ENCODE measurements at places on chromosomes 7 and 10.

DNA sequence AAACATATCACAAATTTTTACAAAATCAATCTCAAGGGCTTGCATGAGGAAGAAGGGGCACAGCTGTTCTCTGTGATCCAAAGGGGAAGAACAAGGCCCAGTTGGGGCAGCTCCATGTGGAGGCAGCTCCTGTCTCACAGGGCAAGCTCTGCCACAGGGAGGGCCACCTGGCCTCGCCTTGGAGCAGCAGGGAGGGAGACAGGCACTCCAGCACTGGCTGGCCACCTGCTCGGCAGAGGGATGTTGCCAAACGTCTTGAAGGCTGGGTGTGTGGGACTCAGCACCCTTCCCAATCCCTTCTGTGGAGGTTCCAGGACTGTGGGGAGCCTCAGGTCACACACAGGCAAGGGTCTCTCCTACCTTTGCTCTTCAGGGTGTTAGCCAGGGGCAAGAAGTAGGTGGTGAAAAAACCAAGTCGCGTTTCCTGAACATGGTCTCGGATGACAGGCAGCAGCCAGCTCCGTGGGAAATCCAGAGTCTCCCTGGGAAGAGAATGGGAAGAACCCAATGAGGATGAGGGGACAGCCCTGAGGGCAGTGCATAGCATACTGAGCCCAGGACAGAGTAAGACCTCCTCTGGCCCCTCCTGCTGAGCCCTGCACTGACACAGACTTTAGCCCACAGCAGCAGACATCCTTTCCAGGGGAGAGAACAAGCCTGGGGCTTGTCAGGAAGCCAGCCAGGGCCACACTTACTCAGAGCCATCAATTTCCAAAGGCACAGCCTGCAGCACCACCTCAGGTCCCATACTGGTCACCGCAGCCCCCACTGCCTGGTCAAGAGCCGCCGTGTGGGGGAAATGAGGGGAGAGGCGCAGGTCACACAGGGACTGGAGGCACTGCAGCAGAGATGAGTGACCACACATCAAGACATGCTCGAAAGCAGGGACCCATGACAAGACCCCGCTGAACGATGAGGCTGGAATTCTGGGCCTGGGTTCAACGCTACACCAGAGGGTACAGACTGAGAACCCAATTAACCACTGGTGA, 21.9 kb downstream of the RRP12 start:
- no peak for DNase-seq

GRCh38 chr7:146208492-146208891, 91.9 kb downstream of the CNTNAP2 start:
- DNase-seq, result no peak

DNA sequence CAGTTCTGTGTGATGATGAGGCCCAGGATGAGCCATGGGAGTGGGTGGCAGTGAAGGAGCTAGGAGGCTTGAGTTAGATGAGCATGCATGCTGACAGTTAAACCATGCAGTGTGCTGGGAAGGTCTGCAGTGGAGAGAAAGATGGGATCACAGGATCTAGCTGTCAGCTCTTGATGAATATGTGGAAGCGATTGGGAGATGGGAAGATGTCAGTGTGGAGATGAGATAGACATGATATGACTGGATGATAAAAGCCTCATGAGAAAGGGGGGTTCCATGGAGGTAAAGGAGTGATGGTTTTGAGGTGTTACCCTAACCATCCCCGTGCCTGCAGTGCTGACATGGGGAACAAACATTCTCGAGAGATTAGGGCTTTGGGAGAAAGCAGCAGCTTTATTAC, 165.0 kb upstream of the CTBP2 start:
- no peak for DNase-seq

GRCh38 chr7:50703654-50704053, 79.0 kb downstream of the GRB10 start:
- DNase-seq, result no peak

DNA sequence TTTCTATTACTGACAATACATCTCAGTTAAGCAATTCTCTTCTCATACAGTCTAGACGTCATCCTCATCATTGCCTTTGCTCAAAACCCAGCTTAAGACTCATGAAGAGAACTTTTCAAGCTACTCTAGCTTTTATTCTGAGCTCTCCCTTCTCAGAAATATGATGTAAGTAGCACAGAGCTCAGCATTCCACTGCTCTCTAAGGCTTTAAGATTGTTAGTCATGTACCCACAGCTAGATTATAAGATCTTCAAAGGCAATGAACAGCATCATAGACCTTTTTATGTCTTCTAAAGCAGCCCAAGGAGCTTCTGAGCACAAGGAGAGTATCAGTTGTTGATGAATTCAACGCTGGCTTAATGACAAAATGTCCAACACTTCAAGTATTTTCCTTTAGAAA, 119.3 kb downstream of the NRP1 start:
- no peak for DNase-seq

- DNase-seq, result no peak
Measured at GRCh38 chr10:72025400-72025799, 61.2 kb downstream of the CHST3 start.

- peak; percentile 85 for DNase-seq
Measured at GRCh38 chr10:97498841-97499560, at the start of gene UBTD1. TSS of gene UBTD1 (plus strand) at chr10:97498924. CDS start at chr10:97499204, 280 bp downstream.

- no peak for DNase-seq
Measured at GRCh38 chr7:155252444-155252887, 45.2 kb upstream of the INSIG1 start.

DNA sequence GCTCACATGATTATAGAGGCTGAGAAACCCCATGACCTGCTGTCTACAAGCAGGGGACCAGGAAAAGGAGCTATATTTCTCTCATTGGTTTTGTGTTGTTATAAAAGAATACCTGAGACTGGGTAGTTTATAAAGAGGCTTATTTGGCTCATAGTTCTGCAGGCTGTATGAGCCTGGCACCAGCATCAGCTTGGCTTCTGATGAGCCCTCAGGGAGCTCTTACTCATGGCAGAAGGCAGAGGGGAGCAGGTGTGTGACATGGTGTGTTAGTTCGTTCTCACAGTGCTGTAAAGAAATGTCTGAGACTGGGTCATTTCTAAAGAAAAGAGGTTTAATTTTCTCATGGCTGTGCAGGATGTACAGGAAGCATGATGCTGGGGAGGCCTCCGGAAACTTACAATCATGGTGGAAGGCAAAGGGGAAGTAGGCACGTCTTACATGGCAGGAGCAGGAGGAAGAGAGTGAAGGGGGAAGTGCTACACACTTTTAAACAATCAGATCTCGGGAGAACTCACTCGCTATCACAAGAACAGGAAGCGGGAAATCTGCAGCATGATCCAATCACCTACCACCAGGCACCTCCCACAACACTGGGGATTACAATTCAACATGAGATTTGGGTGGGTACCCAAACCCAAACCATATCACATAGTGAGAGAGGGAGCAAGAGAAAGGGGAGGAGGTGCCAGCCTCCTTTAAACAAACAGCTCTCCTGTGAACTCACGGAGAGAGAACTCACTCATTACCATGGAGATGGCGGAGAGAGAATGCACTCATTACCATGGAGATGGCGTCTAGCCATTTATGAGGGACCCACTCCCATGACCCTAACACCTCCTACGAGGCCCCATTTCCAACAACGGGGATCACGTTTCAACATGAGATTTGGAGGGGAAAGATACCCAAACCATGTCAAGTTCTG, 133.4 kb downstream of the JCAD start:
- DNase-seq, result no peak

DNA sequence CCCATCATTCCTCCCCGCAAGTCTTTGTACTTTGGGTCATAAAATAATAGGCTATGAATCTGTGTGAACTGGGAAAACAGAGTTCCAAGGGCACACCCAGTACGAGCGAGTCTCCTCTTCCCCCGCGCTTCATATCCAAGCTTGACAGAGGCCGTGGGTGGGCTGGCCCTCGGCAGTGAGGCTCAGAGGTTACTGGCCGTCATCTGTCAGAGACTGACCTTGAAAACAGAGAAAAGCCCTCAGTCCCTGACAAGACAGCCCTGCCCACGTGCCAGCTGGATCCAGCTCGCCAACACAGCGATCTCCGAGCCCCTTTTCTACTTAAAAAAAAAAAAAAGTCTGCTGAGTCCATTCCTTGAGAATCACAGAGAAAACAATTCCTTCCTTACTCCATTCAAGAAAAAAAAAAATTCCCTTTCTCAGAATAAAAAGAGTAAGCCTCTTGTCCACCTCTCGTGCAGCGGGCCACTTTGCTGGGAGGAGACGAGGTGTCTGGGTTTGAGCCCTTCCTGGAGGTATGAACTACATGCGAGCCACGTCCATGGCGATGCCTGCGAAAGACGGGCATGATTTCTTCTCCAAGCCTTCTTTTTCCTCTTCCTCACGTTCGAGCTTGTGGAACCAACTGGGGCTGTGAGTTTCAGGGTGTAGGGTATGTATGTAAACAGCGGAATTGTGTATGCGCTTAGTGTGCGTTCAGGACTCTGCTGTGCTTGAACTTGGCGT, 744 bp upstream of the BICC1 start:
- no peak for DNase-seq

- DNase-seq, result no peak
Measured at GRCh38 chr7:7122701-7123281, 59.6 kb upstream of the C1GALT1 start.

DNA sequence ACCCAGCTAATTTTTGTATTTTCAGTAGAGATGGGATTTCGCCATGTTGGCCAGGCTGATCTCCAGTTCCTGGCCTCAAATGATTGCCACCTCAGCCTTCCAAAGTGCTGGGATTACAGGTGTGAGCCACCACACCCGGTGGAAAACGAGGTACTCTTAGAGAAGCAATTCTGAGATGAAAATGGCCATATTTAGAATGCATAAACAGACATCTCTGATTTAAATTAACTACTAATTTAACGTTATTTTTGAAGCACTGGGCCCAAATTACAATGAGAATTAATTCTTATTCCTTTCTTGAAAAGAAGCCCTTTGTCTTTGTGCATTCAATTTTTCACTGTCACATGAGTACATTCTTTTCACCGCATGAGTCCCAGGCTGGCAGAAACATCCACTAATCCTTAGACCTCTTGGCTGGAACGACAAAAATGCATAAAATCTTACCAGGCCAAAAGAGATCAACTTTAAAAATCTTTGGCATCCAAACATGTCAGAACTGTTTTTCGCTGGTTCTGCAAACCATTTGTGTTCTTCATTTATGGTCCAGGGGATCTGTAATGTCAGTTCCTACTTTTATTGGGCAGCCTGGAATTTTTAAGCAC, 60.1 kb upstream of the CAPZA2 start:
- DNase-seq, result no peak

GRCh38 chr10:121078036-121078435, 226.9 kb downstream of the WDR11 start:
- no peak for DNase-seq

DNA sequence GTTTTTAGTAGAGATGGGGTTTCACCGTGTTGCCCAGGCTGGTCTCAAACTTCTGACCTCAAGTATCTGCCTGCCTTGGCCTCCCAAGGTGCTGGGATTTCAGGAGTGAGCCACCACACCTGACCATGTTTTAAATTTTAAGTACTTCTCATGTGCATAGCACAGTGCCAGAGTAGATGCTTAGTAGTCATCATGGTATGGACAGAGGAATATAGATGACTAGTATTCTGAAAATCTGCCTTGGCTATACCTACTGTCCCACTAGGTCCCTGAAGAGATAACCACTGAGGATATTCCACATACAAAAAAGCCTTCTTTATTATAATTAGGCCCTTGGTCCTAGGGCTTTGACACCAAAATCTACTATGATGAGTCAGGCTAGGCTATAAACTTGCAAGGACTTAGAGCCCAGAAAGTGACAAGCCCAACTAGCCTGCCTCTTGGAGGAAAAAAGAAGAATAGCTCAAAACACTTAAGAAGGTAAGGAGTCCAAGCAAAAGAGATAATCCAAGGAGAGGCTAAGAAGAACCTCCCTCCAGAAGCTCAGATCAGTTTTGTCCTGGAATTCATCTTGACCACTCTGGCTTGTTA, 34.0 kb downstream of the LUC7L2 start:
- DNase-seq, result no peak

- DNase-seq, result no peak
Measured at GRCh38 chr7:142847353-142847752, 7.5 kb upstream of the EPHB6 start.

GRCh38 chr7:157318015-157318706, 18.6 kb upstream of the DNAJB6 start:
- no peak for DNase-seq

DNA sequence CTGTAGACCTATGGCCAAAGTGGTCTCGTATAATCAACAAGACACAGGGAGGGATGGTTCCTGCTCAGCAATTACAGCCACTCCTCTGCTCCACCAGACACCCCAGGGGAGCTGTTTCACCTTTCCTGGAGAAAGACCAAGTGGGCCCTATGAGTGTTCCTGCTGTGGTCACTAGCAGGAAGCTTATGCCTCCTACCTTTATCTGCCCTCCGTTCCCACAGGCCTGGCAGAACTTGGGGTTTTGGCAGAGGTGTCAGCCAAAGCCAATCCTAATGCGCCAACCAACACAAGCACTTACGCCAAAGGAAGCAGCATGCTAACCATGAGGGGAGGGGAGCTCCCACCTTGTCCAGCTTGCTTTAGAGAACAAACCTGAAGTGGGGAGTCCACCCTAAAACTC, 31.2 kb downstream of the XPNPEP1 start:
- no peak for DNase-seq

DNA sequence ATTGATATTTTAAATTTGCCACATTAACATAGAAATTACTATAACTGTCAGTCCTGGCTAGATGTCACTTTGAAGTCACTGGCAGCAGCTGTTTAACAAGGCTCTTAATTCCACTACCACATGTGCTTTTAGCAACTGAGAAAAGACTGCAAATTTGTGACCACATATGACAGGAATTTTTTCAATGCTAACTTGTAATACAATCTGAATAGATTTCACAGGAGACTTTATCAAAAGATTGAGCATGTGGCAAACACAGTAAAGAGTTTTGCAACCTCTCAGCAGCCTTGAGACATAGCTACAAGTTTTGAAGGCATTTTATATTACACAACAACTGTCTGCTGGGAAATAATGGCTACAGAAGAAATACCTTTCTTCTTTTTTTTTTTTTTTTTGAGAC, 73.0 kb downstream of the MICU1 start:
- no peak for DNase-seq

- DNase-seq, result no peak
Measured at GRCh38 chr10:83332690-83333089, 806.6 kb upstream of the GHITM start.

DNA sequence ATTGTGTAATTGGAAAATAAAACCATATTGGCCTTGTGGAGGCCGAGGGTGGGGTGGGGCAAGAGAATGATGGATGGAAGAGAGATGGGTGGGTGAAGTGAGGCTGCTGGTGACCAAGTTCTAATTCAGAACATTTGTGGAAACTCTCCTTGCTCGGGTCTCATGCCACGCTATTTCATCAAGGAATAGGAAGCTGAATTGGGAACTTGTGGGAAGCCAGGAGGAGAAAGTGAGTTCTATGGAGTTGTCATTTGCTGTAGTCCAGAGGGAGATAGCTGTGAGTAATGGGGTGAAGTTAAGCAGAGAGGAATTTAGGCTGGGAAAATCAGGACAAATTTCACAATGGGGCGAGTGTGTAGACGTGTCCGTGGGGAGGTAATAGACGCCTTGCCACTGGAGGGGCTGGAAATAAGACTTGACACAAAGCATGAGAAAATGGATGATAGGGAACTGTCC, 339.2 kb downstream of the LRMDA start:
- no peak for DNase-seq

- DNase-seq, result no peak
Measured at GRCh38 chr10:49333192-49333591, 34.2 kb downstream of the C10orf71 start.

- no peak for DNase-seq
Measured at GRCh38 chr10:29517352-29517923, 117.3 kb downstream of the SVIL start.

- DNase-seq, result no peak
Measured at GRCh38 chr7:37986908-37987330, 66.5 kb downstream of the EPDR1 start.

All from coronary artery (tissue), 2 donors.